ENCODE measurements at places on chromosomes 1 and 21. TPM values are rescaled to one million over a fixed set of nuclear protein-coding genes. Genes with fewer than 3 reads are reported as not detected.

- no peak for DNase-seq
These were observed 10.8 kb upstream of the SMYD2 start for GRCh38 chr1:214270097-214270650.

DNA sequence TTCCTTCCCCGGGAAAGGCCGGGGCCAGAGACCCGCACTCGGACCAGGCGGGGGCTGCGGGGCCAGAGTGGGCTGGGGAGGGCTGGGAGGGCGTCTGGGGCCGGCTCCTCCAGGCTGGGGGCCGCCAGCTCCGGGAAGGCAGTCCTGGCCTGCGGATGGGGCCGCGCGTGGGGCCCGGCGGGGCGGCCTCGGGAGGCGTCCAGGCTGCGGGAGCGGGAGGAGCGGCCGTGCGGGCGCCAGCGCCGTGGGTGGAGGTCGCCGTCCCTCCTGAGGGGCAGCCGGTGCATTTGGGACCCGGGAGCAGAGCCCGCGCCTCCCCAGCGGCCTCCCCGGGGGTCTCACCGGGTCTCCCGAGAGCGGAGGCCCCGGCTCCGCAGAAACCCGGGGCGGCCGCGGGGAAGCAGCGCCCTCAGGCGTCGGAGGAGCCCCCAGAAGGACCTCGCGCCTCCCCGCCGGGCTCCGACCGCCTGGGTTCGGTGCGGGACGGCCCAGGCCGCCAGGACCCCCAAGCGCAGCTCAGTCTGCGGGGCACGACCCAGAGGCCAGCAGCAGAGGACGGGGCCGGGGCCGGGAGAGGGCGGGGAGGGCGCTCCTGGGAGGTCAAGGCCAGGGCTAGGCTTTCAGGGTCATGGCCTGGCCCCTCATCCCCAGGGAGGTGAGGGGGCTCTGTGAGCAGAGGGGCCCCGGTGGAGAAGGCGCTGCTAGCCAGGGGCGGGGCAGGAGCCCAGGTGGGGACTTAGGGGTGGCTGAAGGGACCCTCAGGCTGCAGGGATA, 7.2 kb upstream of the SLX9 start:
- DNase-seq, result no peak

DNA sequence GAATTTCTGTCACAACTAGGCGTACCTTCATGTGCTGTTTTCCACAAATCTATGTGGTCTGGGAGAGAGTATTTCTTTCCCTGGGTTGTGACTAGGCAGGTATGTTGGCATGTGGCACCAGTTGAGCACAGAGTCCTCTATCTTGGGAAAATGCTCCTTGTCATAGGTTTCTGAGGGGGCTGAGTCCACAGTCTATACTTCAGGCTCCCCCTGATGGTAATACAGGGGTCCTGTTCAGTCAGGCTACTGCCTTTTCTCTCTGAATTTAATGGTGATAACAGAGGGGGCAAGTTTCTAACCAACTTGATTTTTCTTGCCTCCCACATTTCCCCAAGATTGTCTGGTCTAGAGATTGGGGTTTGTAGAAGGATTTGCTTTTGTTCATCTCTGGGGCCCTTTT, 35.8 kb downstream of the VANGL1 start:
- no peak for DNase-seq

PDZK1 gene
- total RNA-seq, result 0.78 TPM

ANKRD45 gene
- total RNA-seq, result 26.2 TPM

NUP210L gene
- under 0.01 TPM for total RNA-seq
